ENCODE measurements at places on chromosomes 2 and 18.

GRCh38 chr2:23410596-23410995 lies 25.6 kb downstream of the KLHL29 start:
- no peak for DNase-seq

GRCh38 chr18:41486575-41486974 lies 468.5 kb upstream of the PIK3C3 start:
- no peak for DNase-seq

GRCh38 chr2:30869988-30870387 lies 62.7 kb upstream of the CAPN13 start:
- no peak for DNase-seq

DNA sequence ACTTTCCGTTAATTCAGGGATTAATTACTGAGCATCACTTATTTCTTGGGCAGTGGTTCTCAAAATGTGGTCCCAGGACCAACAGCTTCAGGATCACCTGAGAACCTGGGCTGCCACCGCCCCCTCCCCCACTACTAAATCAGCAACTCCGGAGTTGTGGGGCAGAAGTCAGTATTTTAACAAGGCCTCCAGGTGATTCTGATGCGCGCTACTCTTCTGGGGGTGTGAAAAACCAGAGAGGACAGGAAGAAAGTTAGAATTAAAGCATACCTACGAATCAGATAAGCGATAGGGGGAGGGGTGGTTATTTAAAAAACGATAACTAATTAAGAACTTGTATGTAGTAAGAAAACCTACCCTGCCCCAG lies 319 bp downstream of the ZSCAN30 start:
- DNase-seq, result no peak

Measured in stimulated activated CD4-positive, alpha-beta T cell treated with anti-CD3 and anti-CD28 coated beads, TNF-alpha, amount 100 ng/mL, for 48 hours (primary cell).